Suppressor macrophage treated with lipopolysaccharide for 4 hours (primary cell): ENCODE measurements at places on chromosomes 3 and 15.

- no peak for DNase-seq
Measured at GRCh38 chr15:29242456-29243242, 27.0 kb downstream of the NSMCE3 start.

DNA sequence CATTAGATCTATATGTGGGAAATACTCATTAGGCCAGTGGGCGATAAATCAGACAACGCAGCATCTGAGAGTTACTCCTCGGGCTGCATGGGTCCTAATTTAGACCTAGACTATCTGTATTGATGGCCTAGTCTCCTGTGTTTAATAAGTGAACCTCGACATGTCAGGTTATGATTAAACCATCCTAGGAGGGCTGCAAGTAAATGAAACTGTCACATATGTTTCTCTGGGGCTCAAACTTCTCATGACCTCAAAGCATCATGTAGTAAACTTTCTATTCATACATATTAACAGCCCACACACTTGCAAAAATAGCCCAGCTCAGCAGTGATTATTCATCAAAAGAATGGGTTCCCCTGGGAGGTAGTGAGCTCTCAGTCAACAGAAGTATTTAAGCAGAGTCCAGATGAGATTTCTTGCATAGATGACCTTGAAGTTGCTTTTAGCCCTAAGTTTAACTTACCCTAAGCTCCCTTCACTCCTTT lies 51.6 kb downstream of the RAB11A start:
- no peak for DNase-seq

GRCh38 chr3:147521646-147522045 lies 112.5 kb downstream of the ZIC1 start:
- DNase-seq: no peak

GRCh38 chr3:70716832-70717231 lies 404.4 kb upstream of the MDFIC2 start:
- peak; percentile 9 for DNase-seq

- DNase-seq: no peak
Measured at GRCh38 chr3:82194870-82195269, 433.4 kb upstream of the GBE1 start.

GRCh38 chr15:100235030-100235617 lies 106.7 kb downstream of the ADAMTS17 start:
- DNase-seq: no peak

GRCh38 chr3:32240159-32240545 lies 1.7 kb downstream of the CMTM8 start:
- DNase-seq: no peak

DNA sequence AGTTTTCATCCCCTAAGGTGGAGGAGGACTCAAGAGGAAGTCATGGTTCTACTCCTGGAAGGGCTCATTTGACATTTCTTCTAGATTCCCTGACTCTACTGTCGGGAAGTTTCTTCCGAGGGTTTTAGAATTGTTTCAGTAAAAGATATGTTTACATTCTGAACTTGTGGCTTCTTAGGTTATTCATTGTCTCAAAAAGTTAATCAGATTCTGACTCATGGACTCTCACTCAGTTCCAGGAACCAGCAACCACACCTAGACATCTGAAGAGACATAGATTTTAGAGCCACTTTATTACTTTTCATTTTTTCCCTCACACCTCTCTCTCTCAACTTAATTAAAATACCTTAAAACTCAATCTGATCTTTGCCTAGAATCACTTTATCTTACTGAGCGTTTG lies 862.6 kb downstream of the AGBL1 start:
- DNase-seq: no peak

DNA sequence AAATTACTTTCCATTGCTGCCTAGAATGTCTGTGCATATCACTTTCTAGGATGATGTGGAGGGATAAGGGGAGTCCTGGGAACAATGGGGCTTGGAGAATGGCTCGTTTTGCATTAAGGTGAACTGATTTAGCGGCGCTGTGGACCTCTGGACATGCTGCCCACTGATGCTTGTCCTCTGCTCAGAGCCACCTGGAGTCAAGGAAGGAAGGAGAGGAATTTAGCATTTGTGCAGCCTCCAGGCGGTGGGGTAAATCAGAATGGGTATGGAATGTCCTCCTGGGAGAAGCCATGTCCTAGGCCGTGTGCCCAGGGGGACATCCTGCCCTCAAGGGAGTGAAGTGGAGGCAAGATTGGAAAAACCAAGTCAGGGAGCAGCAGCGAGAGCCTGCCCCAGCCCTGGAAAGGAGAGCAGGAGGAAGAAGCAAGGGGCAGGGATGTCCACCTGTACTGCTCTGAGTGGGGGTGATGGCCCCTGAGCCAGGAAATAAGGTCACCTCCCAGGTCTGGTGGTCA lies 37.8 kb downstream of the KY start:
- DNase-seq: no peak

GRCh38 chr15:101056366-101057334 lies 137.5 kb downstream of the LRRK1 start:
- no peak for DNase-seq

DNA sequence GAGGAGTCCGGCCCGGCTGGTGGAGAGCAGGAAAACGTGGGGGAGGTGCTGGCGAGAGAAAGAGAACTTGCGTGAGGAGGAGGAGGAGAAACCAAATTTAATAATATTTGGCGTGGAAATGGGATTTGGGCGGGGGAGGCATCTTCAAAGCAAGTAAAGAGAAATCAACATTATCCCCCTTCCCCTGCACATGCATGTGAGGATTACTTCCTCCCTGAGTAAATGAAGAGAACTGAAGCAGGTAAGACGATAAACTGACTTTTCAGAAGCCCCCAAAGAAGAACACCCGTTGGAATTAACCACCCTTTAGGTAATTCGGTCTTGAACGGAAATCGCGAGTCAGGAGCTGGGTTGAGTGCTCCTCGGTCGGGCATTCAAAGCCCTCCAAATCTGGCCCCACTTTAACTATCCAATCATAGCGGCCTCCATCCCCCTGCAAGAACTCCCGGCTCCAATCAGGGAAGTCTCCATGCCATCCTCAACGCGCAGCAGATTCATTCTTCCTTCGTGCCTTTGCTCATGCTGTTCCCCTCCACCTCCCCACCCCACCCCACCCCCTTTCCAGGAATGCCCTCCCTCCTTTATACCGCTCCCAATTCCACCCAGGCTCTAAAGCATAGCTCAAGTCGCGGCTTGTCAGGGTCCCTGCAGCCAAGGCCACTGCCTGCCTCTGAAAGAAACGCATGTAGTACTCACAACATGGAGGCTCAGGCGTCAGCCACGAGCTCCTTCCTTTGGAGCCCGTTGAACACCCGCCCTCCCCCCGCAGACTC lies 545 bp upstream of the RFX7 start:
- DNase-seq: peak; percentile 19

- DNase-seq: no peak
Measured at GRCh38 chr3:15495461-15496340, 25.8 kb downstream of the COLQ start.

DNA sequence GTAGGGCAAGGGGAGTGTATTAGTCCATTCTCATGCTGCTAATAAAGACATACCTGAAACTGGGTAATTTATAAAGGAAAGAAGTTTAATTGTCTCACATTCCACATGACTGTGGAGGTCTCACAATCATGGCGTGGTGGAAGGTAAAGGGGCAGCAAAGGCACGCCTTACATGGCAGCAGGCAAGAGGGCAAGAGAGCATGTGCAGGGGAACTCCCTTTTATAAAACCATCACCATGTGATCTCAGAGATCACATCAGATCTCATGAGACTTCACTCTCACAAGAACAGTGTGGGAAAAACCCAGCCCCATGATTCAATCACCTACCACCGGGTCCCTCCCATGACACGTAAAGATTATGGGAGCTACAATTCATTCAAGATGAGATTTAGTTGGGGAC lies 41.4 kb downstream of the SUMF1 start:
- DNase-seq: peak; percentile 80

GRCh38 chr3:11580645-11581044 lies 63.1 kb downstream of the VGLL4 start:
- no peak for DNase-seq
